Stimulated activated CD4-positive, alpha-beta T cell treated with anti-CD3 and anti-CD28 coated beads, Interleukin-12 subunit alpha, Interleukin-12 subunit beta, amount 100 ng/mL, for 4 hours (primary cell): ENCODE measurements at places on chromosomes 11 and 22.
A peak's percentile ranks its signal among the peaks of the same experiment; 100 is the strongest.

DNA sequence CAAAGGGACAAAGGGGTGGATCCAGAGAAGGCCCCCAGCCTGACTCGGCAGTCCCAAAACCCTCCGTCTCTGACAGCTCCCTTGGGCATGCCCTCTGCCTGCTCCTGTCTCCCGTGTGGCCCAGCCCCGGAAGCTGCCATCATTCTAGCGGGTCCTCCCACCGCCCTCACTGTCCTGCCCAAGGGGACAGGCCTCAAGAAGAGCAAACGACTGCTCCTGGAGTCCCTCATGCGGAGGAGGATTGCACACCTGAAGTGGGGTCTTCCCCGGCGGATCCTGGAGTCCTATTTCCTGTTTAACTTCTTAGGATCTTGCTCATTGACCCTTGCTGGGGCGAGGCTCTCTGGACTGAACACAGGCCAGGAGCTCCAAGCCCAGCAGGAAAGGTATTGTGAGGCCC is 2.6 kb upstream of the MEI1 start:
- DNase-seq, result no peak

DNA sequence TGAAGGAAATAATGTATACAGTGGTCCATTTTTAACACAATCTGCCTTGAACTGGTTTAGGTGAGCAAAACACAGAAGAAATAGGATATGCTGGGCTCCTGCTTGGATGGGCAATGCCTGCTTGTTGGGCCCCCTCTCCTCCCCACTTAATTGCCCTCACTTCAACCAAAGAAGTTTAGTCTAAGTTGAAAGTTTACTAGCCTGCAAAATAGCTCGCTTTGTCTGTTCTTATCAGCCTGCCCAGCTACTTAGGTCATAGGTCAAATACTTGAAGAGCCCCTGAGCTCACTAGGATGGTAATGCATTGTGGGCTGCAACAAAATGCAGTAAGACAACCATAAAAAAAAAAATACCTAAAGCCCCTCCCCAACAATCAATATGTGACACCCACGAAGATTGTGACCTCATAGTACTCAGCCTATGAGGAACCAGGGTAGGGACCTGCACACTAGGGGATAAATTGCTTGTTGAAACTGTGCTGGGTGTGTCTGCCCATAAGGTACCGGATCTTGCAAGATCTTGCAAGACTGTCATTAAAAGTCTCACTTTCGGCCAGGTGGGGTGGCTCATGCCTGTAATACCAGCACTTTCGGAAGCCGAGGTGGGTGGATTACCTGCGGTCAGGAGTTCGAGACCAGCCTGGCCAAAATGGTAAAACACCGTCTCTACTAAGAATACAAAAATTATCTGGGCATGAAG is 10.9 kb downstream of the DRICH1 start:
- DNase-seq, result no peak

DNA sequence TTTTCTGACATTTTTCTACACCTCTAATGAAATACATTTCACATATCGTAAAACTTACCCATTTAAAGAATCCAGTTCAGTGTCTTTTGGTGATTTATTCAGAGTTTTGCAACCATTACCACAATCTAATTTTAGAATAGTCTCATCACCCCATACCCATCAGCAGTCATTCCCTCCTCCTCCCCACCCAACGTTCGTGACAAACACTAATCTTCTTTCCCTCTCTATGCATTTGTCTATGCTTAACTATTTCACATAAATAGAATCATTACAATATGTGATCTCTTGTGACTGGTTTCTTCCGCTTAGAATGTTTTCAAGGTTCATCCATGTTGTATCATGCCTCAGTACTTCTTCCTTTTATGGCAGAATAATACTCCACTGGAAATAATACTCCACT is 9.5 kb downstream of the TTC28 start:
- no peak for DNase-seq

GRCh38 chr11:104836691-104837090 is 61.6 kb downstream of the CASP12 start:
- no peak for DNase-seq

- no peak for DNase-seq
These were observed 1334.0 kb downstream of the TBC1D22A start for GRCh38 chr22:48096411-48096810.

DNA sequence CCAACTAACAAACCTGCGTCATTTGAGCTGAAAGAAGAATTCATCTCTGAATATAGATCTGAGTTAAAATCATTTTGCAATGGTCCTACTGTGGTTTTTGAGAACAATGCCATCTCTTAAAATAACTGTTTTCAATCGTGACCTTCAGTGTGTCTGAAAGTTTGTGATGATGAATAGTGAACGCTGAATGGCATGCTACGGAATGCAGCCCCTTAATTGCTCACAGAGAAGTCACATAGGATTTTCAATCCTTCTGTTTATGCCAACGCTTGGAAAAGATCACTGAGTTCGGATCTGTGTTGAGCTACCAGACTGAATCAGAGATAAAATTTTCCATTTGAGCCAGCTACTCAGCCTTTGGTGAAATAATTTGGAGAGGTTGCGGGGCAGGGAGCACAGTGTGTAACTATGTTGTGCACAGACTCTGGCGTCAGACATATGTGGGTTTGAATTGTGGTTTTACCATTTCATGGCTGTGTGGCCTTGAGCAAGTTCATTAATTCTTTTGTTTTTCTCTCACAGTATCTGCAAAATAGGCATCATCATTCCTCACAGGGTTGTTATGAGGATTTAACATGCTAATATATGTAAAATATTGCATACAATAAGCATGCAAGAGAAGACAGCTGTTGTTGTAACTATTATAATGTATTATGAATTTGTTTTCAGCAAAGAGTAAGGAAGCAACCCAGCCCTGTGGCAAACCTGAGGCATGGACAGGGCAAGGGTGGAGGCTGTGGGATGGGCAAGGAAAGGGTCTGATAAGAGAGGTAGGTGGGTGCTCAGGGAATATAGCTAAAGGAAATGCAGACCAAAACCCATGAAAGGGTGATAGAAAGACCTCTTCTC is 679.9 kb downstream of the KCNA4 start:
- DNase-seq, result no peak

DNA sequence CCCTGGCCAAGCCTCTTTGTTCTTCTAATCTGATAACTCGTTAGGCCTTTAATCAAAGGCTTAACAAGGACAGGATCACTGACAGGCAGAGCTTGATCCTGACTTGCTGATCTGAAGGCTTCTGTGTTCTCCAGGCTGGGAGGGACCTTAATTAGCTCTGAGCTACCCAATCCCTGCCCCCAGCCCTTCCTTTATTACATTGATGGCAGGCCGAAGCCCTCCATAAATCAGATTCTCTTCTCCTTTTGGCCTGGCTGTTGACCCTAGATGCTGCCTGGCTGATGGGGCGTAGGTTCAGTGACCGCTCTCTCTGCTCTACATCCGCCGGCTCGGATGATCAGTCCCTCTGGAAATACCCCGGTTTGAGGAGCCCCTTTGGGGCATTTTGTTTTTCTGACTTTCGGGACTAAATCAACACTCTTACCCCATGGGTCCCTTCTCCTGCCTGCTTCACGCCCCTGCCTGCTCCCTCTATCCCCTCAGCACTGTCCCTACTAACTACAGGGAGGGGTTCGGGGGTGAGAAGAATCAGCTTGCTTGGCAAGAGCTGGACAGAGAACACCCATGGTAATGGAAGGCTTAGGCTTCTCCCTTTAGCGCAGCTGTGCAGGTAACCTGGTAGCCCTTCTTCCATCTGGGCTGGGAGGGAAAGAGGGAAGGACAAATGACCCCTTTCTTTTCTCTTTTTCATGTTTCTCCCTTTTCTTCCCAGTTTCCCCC is 10.0 kb upstream of the RRM1 start:
- DNase-seq, result no peak

GRCh38 chr11:3859373-3859881 is 4.0 kb downstream of the STIM1 start:
- DNase-seq, result no peak

- no peak for DNase-seq
These were observed 67.3 kb upstream of the SHISAL1 start for GRCh38 chr22:44379817-44380755.

- DNase-seq, result no peak
These were observed 26.7 kb upstream of the FBLN1 start for GRCh38 chr22:45475851-45476514.

DNA sequence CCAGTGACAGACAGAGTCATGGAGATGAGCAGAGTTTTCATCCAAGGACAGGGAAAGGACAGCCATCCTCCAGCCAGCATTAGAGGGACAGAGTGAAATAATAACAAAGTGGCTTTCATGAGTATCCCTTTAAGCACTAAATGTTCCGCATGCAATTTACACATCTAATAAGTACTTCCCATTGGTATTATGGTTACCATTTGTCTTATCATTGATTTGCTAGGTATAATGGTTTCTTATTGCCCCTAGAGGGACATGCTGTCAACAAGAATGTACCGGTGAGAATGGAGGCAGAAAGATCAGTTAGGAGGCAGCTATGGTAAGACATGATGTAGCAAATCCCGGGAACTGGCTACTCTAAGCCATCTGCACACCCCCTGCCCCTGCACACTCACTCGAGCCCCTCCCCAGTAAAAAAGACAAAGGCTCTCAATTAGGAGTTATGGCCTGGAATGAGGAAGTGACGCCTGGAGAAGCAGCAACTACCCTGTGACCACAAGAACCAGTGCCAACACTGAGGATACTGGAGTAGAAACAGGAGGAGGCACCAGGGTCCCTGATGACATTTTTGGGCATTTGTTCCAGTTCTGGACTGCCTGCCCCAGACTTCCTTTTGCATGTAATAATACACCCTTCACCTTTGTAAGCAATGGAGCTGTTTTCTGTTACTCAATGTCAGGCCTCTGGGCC is 30.2 kb upstream of the HMGXB4 start:
- DNase-seq, result no peak

- DNase-seq, result no peak
These were observed 2.1 kb downstream of the EHD1 start for GRCh38 chr11:64876229-64876750.

- DNase-seq, result peak; percentile 62
These were observed 12.7 kb downstream of the MAFF start for GRCh38 chr22:38214302-38215056.

DNA sequence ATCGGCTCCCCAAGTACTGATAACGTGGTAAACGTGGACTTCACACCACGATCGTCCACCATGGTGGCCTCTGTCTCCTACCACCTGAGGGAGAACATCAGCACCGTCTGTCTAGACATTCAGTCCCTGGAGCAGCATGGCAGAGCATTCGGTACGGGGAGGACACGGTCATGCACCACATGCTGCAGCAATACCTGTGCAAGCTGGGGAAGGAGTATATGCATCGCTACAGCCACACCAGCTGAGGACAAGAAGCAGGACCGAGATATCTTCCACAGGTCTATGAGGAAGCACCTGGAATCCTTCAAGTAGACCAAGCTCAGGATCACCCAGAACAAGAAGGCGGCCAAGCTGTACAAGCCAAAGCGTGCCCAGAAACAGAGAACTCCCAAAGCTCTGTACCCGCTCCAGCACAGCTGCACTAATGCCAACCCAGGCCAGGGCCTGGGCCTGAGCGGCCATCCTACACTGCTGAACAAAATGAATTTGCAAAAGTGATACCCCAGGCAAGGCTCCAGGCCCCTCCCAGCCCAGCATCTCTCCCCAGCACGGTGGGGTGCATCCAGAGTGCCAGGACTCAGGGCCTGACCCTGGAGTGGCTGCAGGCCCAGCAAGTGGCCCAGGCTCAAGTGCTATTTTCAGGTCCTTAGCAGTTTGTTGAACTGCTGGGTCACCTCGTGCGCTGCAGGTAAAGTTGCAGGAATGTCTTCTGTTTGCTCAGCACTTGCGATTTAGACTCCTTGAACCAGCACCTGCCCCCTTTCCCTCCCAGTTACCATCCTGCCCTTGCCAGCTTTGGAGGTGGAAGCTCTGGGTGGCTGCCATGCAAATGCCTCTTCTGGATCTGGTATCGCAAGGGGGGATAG is 119.3 kb upstream of the SERPIND1 start:
- DNase-seq, result no peak

- DNase-seq, result no peak
These were observed 192.5 kb upstream of the MTMR2 start for GRCh38 chr11:96116376-96116775.

DNA sequence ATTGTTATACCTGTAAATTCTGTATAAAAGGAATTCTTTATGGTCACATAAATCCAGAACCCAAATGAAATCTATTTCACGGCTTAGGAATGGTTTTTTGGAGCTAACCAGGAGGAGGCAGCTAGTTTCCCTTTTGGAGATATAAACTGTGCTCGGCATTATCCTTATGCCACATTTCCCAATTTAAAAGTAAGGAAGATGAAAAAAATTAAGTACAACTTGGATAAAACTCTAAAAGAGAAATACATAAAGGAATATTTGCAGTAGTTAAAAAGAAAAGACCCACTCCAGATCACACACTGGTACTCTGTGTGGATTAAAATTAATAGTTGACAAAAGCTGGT is 17.7 kb downstream of the DLAT start:
- no peak for DNase-seq

DNA sequence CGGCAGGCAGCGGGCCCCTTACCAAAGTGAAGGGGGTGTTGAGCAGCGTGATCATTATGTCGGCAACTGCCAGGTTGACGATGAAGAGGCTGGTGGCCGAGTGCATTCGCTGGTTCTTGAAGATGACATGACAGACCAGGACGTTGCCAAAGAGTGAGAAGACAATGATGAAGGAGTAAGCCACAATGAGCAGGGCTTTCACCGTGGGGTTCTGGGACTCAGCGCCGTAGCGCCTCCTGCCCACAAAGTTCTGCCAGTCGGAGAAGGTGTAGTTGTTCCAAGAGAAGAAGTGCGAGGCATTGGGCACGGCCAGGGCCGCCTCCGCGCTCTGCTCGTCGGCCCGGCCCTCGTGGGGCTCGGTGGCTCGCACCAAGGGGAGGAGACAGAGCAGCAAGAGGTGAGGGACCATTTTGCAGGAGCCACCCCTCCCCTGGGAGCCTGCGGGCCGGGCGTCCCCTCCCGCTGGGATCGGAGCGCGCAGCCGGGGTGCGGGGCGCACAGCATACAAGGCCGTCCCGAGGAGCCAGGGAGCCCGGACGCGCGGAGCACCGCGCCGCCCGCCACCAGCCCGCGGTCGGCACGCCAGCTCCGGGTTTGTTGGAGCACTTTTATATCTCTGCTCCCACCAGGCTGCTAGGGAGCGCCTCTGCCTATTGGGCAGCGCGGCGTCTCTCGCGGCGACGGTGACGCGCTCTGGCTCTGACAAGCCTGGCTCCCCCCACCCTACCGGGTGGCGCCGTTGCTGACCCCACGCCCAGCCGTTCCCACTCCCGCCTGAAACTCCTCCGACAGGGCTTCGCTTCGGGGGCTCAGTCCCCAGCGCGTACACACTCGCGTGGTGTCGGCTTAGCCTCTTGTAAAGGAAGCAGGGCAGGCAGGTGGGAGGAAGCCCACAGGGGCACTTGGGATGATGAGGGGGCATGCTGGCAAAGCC is at the start of gene GPR83:
GPR83 (minus strand) TSS at position 581 of the 934 bp plus-strand sequence; CDS start at position 409, 172 bp downstream.
- no peak for DNase-seq

GRCh38 chr11:90423378-90423777 is 200.5 kb upstream of the CHORDC1 start:
- DNase-seq, result no peak

GRCh38 chr11:15071556-15072255 is 1.7 kb upstream of the CALCB start:
- DNase-seq, result no peak
